ENCODE measurements at places on chromosomes 6 and 20.

DNA sequence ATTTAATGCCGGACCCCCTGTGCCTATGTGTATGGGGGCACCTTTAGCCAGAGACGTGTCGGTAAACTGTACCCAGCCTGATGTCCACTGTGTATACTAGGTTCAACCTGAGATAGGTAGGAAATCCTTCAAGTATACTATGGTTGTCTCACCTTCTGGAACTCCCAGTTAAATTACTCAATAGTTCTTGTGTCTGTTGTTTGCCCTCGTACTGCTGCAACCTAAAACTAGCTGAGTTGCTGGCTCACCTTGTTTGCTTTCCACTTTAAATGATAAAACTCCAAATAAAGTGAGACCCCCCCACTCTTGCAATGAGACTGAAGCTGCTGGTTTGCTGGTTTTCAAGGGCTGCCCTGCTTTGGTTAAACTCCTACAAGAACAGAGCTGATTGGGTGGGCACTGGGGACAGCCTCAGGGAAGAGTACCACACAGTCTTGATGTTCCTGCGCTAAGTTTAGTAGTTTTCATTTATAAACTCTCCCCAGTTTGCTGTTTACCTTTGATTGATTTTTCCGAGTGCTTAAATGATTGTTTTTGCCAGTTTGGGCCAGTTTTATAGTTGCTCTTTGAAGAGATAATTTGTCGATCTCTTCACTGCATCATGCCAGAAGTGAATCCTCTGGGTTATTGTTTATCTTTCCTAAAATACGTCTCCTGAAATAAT lies 1281.8 kb upstream of the MAP3K7 start:
- no peak for DNase-seq

- no peak for DNase-seq
These were observed 190.3 kb downstream of the GMDS start for GRCh38 chr6:2055143-2055542.

DNA sequence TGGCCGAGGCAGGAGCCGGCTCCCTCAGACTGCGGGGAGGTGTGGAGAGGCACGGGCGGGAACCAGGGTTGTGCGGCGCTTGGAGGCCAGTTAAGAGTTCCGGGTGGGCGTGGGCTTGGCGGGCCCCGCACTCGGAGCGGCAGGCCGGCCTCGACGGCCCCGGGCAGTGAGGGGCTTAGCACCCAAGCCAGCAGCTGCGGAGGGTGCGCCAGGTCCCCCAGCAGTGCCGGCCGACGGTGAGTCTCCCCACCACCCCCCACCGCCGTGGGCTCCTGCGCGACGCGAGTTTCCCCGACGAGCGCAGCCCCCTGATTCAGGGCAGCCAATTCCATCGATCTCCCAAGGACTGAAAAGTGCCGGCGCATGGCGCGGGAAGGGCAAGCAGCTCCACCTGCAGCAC lies 605.4 kb upstream of the SLC35B3 start:
- DNase-seq, result no peak

DNA sequence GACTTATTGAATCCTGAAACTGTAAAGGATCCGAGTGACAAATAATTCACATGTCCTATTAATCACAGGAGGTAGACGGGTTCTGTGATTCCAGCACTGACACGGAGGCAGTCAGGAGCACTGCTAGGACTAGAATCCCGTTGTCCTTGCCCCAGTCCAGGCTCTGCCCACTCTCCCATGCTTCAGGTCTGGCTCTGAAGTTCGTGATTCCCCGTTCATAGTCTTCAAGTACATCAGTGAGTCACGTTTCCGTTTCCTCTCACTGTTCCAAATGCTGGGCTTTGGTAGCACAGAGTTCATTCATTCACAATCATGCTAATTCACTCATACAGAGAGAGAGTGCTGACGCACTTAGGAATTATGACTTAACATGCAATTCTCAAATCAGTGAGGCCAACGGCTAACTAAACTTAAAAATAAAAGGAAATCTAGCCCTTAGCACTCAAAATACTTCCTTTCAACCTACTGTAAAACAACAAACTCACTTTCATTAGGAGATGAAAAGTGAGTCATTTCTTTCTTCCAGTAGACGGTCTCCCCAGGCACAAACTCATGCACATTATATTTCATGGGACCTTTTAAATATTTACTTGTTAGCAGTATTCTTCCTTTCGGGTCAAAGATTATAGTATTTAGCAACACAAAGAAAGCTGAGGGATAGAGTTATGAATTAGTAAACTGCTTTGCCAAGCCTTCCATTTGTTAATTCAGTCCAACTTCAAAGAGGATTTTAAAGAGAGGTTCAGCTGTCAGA lies 94.0 kb upstream of the NHSL1 start:
- peak; percentile 97 for DNase-seq

GRCh38 chr6:158758451-158758860 lies 60.7 kb downstream of the EZR start:
- no peak for DNase-seq

GRCh38 chr6:159527351-159527750 lies 165.7 kb downstream of the SOD2 start:
- no peak for DNase-seq

- peak; percentile 11 for DNase-seq
These were observed 31.6 kb upstream of the PNRC1 start for GRCh38 chr6:89048985-89049384.

DNA sequence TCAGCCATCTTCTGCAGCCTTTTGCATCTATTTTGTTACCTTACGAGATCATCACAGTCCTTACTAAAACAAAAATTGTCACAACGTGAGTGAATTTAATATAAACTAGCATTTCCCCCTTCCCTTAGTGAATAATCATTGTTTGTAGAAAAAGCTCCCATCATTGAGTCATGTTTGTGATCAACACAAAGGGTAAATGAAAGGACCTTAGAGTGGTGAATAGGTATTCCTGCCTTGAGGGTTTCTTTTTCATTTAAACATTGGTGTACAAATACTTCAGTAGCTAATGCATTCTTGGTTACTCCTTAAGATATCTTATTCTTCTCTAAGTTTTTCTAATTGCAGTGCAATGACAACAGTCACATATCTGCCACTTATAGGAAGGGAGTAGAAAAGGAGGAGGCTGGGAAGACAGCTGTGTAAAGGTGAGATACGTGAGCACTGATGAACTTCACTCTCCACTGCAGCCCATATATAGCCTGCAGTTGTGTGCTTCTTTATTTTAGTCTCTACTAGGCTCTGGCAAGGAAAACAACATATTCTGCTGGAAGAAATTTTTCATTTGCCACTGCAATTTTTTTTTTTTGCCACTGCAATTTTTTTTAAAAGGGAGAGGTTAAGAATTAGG lies 27.8 kb downstream of the ADGRG6 start:
- DNase-seq, result no peak

GRCh38 chr20:8542110-8542486 lies 410.0 kb downstream of the PLCB1 start:
- no peak for DNase-seq

DNA sequence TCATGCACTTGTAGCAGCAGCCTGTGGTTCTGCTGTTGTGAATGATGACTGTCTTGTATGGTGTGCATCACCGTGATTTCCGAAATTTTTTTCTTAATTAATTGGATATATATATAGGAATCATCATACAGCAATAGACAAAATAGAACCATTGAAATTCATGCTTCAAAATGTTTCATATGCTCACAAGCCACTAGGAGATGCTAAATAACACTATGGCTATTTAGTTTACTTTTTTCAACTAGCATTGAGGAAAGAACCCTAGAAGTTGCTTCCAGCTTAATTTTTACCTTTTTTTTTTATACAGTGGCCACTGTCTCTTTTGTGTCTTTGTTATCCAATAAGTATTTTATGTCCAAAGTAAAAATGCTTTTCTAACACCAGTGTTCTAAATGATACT lies 485.4 kb downstream of the CDKAL1 start:
- DNase-seq, result no peak

DNA sequence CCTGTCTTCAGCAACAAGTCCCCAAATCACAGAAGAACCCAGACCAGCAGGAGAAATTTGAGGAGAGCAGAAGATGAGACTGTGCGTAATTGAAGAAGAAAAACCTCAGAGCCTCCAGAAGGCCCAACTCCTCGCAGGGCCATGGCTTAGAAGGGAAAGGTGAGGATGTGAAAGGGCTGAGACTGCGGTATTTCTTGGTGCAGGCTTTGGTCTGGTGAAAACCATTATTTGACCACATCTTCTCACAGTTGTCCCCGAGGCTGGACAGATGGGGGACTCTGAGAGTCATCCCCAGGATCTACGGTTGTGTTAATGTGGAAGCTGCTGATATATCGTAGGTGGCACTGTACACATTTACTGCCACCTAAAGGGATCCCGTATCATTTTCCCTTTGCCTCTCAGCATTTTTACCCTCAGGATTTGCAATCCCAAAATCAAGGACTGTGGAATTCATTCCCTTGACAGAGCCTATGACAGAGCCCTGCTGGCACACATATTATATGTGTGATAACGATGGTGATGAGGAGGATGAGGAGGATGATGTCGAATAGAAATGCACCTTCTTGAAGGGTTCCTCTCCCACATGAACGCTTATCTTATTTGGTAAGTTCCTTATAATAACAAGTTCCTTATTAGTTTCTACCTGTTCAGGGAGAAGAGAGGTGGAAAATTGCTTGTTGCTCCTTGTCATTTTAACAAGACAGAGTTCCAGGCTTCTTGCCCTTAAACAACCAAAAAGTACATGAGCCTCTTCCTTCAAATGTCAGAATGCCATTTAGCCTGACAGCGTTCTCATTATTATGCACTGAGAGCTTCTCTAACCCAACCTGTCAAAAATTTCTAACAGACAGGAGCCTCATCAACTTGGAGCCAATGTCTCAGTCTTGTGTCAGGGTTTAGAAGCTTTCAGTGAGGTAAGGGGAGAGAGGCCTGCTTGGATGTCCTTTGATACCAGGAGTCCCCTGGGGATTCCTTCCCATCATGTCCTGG lies 135.8 kb downstream of the PXDC1 start:
- DNase-seq, result no peak

- DNase-seq, result no peak
These were observed 280.6 kb upstream of the SULF2 start for GRCh38 chr20:48065833-48066232.

DNA sequence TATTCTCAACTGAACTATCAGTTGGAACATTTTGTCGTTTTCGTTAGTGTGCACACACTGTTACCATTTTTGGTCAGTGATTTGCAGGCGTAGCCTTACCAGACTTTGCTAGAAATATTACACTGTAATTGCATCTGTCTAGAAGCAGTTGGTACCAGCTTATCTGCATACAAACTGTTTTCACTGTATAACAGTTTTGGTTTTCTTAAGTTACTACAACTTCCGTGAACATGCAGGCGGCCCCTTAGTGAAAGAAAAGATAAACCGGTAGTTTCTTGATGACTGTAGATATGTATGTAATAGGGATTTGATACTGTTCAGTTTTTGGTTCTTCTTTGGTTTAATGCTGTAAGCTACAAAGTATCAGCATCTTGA lies 1.3 kb downstream of the DSTN start:
- DNase-seq, result no peak

DNA sequence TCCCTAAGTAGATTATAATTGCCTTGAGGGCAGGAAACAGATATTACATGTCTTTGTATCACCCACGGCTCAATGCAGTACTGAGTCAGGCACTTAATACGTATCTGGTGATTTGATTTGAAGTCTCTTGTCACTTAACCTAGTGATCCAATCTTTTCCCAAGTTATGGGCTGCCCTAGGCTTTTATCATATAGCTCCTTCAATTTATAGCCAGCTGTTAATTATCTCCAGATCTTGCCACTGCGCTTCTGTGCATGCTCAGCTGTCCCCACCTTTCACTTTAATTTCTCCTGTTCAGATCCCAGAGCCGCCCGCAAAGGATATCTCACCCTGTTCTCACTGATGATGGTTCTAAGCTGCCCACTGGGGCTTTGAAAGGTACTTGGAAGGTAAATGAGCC lies 41.9 kb downstream of the SNHG17 start:
- no peak for DNase-seq

GRCh38 chr6:134519465-134519864 lies 201.6 kb upstream of the SGK1 start:
- DNase-seq, result no peak

DNA sequence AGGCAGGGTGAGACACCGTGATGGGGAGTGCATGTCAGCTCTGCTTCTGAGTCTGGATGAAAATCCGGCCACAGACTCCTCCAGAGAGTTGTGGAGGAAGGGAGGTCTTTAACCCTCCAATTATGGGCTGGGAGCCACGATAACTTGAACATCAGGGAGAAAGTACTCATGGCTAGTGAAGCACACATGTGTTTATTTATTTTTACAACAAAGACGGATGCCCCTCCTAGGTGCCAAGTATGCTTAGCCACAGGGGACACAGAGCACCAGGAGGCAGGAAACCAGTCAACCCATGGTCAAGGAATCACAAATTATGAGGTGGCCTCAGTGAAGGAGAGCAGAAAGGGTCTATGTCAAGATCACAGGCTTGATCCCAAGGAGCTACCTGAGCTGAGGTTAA lies 54.1 kb downstream of the ZNF217 start:
- no peak for DNase-seq

- DNase-seq, result no peak
These were observed 303 bp downstream of the ILRUN start for GRCh38 chr6:34696189-34696738.

GRCh38 chr20:45111799-45112471 lies 3.0 kb downstream of the WFDC5 start:
- DNase-seq, result no peak

DNA sequence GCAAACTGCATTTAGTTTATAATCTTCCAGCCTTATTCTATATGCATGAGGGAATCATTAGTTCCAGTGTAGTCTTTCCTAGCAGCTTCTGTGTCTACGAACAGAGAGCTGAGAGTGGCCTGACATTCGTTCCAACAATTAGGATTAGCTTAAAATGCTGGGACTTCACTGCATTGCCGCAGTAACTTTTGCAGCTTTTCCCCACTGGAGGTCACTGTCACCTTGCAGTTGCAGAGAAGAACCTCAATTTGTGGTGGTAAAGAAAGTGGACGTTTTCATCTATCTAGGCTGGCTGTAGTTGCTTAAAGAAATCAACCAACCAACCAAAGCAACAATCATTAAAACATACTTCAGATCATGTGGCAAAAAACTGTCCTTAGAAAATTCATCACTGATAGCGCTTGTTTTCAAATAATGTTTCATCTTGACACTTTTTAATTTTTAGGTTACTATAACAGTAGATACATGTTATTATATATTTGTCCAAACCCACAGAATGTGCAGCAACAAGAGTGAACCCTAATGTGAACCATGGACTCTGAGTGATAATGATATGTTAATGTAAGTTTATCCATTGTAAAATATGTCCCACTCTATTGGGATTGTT lies 12.2 kb downstream of the MYLK4 start:
- peak; percentile 37 for DNase-seq

DNA sequence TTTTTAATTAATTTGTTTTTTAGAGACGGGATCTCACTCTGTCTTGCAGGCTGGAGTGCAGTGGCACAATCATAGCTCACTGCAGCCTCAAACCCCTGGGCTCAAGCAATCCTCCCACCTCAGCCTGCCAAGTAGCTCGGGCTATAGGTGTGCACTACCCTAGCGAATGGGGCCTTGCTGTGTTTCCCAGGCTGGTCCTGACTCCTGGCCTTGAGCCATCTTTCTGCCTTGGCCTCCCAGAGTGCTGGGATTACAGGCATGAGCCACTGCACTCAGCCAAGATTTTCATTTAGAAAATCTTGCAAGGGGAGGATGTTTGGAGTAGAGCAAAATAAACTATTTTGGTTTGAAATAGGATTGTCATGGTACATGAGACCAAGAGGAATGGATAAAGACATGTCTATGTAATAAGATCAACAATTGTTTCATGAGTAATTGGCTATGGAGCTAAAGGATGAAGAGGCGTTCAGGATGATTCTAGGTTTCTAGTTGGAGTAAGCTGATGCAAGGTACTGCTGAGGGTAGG lies 237.8 kb downstream of the UST start:
- no peak for DNase-seq

Measured in HFF-Myc (cell line).